8988T (cell line): ENCODE measurements at places on chromosomes 4 and X.

GRCh38 chr4:163606896-163607691 is 112.6 kb downstream of the TMA16 start:
- no peak for DNase-seq

GRCh38 chr4:99248714-99249113 is 29.7 kb upstream of the ADH6 start:
- DNase-seq, result no peak

GRCh38 chrX:131703646-131704045 is 159.8 kb downstream of the OR13H1 start:
- no peak for DNase-seq

DNA sequence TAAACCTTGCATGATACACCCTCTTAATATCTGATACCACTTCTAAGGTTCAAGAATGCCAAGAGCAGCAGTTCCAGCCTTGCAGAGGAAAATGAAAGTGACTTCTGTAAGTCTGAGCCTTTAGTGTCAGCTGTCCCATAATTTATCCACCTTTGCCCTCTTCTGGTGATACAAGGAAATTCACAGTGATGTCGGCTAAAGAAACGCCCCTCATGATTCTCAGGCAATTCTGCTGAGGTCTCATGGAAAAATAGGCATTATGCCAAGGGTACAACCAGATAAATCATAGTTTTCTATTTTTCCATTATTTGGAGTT is 172.2 kb upstream of the CXCL13 start:
- no peak for DNase-seq

GRCh38 chrX:72002875-72003274 is 92.2 kb downstream of the NHSL2 start:
- no peak for DNase-seq

DNA sequence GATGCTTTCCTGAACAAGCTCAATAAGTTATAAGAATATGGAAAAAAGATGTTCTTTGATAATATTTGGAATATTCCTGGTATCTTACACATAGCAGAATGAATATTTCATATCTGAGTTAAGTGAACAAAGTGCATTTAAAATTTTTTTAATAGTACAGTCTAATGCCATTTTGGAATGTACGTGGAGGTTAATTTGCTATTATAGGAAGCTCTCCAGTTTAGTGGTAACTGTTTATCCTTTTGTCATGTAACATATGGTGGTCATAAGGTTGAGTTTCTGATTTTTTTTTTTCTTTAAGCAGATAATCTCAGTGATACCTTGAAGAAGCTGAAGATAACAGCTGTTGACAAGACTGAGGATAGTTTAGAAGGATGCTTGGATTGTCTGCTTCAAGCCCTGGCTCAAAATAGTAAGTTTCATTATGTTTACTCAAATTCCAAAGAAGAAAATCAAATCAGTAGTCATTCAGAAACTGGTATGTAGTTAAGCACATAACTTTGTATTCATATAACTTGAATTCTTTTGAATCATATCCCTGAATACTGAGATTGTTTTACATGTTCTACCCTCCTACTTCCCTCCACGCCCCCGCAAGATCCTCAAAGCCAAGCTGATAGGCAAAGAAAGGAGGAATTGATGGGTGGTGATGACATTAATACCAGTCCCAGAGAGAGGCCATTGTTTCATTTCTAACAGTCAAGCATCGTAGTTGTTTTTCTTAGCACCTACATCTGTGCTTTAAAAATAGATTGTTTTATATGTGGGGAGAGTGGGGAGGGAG is 32.1 kb downstream of the RAP1GDS1 start:
- DNase-seq, result no peak

GRCh38 chr4:88144866-88145300 is 13.6 kb downstream of the ABCG2 start:
- DNase-seq, result no peak
